ENCODE measurements at places on chromosomes 6 and 20.
A peak's percentile ranks its signal among the peaks of the same experiment; 100 is the strongest.

GRCh38 chr20:38674092-38674764 lies 50.1 kb upstream of the SLC32A1 start:
- DNase-seq = no peak

DNA sequence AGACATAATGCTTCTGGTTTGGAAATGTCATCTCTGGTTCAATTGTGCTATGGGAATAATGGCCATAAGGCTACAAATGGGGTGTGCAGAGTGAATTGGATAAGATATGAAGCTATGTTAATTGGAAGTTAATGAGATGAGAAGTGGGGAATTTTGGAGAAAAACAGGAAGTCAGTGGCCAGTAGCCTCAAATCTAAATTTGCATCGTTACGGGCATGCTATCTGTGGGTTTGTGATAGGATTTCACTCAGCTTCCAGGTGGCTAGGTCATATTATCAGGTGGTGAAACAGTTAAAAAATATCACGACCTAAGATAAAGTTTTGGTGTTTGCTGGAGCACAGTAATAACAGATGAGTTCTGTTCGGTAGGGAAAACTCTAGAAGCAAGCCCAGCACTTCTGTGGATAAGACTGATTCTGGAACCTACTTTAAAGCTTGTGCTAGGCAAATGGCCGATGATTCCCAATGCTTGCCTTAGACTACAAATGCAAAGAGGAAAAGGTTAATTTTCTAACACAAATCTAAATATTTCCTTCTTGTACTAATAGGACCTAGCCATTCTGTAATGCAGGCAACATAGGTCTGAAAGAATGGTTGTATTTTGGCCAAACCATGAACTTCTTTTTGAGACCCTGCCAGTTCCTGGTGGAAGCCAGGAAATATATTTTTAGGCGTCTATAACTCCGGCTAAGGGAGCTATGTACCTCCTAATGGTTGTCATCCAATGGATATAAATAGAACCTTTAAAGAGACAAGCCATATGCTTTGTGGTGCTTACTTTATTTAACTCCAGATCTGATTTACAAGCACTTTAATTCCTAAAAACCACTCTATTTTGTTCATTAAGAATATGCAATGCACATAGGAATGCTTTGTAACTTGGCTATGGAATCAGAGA lies 111.0 kb downstream of the PLCB1 start:
- no peak for DNase-seq

- no peak for DNase-seq
Measured at GRCh38 chr6:131955876-131956275, 4.7 kb upstream of the CCN2 start.

- no peak for DNase-seq
Measured at GRCh38 chr6:168852376-168852884, 401.2 kb downstream of the THBS2 start.

DNA sequence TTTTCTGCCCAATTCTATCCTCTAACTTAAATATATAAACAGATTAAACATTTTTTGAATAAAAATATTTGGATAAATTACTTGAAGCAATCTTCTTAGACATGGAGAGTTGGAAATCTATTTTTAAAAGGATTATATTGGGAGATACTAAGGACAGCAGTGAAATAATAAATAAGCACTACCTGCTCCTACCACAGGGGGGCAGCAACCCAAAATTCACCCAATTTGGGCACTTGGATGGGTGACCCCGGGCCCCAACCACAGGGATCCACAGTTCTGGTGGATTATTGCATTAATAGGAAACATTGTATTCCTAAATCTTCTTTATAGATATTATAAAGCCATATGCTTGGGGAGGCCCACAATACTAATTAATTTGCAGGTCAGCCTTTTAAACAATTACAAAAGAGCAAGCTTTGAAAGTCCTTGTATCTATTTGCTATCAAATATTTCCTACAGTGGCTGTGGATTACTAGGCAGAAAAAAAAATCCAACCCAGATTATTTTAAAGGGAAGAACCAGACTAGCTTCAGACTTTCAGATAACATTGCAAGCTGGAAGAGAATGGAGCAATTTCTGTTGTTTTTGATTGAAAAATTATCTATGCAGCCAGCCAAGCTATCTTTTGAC lies 66.4 kb upstream of the PDE10A start:
- DNase-seq = no peak

DNA sequence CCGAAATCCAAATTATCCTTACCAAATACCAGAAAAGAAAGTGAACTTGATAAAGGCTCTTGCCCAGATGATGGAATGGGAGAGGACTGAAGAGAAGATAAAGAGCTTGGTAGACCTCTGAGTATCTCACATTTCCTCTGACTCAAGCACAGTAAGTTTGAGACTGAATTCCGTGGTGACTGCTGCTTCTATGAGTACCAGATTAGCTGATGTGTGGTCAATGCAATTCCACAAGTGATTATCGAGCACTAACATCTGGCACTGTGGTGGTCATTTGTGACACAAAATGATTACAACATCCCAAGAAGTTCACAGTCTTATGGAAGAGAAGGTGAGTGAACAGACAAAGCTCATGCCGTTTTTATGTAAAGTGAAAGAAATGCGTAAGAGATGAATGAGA lies 2.6 kb upstream of the RPS6KA2 start:
- DNase-seq = no peak

DNA sequence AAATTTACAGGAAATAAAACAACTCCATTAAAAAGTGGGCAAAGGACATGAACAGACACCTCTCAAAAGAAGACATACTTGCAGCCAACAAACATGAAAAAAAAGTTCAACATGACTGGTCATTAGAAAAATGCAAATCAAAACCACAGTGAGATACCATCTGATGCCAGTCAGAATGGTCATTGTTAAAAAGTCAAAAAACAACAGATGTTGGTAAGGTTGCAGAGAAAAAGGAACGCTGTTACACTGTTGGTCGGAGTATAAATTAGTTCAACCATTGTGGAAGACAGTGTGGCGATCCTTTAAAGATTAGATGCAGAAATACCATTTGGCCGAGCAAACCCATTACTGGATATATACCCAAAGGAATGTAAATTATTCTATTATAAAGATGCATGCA lies 858.0 kb upstream of the FLRT3 start:
- no peak for DNase-seq

- DNase-seq = no peak
Measured at GRCh38 chr20:2394411-2395055, 13.8 kb downstream of the TGM6 start.

DNA sequence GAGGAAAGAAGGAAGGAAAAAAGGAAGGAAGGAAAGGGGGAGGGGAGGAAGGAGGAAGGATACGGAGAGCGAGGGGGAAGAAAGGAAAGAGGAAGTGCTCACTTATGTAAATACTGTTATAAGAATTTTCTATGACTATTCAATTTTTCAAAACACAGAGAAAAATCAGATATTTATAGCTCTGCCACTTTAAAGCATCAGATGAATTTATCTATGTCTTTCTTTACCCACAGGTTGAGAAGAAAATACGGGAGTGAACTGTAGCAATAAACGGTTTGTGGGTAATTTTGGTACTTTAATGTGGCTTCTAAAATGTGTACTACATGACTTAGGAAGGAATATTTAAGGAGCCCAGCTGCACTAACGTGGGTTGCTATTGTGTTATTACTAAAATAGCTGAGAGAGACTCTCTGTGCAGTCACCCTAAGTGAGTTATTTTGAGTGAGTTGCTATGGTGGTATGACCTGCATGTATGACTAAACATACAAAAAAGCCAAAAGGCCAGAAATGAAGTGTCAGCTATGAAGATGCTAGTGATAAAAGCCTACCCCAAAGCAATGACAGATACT lies 225.5 kb downstream of the SOD2 start:
- no peak for DNase-seq

- no peak for DNase-seq
Measured at GRCh38 chr6:167569879-167570278, 245.0 kb downstream of the TTLL2 start.

DNA sequence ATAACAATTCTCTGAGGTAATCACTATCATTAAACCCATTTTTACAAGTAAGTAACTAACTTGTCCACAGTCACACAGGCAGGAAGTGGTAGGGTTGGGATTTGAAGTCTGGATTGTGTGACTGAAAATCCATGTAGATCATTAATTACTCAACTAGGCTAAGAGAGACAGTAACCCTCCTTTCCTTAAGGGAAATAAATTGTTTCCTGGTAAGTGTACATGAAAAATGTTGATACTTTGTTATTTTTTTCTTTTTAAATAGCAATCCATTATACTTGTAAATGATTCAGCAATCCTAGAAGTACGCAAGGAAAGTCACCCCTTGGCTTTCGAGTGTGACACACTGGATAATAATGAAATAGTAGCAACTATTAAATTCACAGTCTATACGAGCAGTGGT lies 11.6 kb downstream of the SPACA1 start:
- no peak for DNase-seq

GRCh38 chr6:170062915-170063241 lies 228.0 kb downstream of the DLL1 start:
- DNase-seq = no peak

- no peak for DNase-seq
Measured at GRCh38 chr6:112549749-112550148, 202.6 kb downstream of the RFPL4B start.

- DNase-seq = no peak
Measured at GRCh38 chr6:107235511-107235910, 120.2 kb upstream of the BEND3 start.

DNA sequence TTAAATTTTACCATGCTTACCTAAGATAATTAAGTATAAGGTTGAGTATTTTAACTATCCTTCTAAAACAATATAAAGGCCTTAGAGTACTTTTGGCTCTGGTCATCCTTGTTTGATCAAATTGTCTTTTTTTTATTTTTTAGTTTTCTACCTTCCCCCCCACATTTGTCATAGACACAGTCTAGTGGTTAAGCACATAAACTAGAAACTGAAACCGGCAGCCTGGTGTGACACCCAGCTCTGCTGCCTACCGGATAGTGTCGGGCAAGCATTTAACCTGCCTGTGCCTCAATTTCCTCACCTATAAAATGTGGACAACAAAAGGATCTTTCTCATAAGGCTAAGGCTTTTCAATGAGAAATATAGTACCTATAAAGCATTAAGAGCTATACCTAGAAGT lies 21.6 kb upstream of the TULP4 start:
- no peak for DNase-seq

GRCh38 chr6:24927985-24928745 lies 7.6 kb downstream of the RIPOR2 start:
- no peak for DNase-seq

GRCh38 chr6:87115402-87116135 lies 20.7 kb upstream of the CGA start:
- DNase-seq = no peak

- DNase-seq = no peak
Measured at GRCh38 chr20:48765359-48765758, 62.4 kb downstream of the PREX1 start.

DNA sequence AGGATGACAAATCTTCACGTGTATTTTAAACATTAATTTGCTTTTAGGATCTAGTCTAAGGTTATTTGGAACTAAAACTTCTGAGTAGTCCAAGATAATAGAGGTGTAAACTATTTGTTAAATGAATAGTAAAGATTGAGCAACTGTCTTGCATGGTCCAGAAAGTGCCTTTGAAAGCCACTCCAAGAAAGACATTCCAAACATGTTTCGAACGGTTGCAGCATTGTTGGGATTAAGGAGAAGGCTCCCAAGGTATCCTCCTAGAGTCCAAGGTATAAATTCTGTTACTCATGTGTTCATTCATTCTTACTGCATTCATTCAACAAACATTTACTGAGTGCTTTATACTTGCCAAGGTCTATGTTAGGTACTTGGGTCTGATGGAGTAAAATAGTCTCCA lies 28.8 kb upstream of the MYLK2 start:
- no peak for DNase-seq

DNA sequence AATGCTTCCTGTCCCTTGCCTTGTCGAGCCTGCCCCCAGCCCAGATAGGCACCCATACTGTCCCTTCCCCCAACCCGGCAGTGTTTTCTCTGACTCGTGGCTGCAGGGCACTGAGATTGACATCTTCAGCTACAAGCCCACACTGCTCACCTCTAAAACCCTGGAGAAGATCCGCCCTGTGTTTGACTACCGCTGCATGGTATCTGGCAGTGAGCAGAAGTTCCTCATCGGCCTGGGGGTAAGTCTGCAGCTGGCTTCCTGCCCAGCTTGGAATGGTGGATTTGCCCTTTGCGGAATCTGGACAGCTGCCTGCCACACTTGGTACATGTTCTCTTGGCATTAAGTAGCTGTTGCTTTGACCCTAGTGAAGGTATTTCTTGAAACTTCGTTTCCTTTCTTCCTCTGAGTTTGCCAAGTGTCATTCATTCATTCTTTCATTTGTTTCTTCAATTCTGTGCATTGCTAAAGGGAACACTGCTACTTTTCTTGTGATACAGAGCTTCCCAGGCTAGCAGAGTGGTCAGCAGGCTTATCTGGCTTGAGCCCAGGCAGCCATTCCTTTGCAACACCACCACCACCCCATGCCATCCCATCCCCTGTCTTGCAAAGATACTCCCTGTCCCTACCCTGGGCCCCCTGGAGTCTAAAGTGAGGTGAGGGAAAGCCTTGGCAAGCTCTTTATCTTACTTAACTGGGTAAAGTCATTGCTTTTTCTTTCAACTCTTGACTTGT lies 26.2 kb downstream of the CCDC167 start:
- DNase-seq = peak; percentile 29
